ENCODE measurements at places on chromosomes 4 and X.
A peak's percentile ranks its signal among the peaks of the same experiment; 100 is the strongest.

GRCh38 chr4:150818661-150819060 lies 196.4 kb downstream of the LRBA start:
- DNase-seq = no peak

- no peak for DNase-seq
These were observed 260.0 kb downstream of the GLUD2 start for GRCh38 chrX:121307449-121307848.

DNA sequence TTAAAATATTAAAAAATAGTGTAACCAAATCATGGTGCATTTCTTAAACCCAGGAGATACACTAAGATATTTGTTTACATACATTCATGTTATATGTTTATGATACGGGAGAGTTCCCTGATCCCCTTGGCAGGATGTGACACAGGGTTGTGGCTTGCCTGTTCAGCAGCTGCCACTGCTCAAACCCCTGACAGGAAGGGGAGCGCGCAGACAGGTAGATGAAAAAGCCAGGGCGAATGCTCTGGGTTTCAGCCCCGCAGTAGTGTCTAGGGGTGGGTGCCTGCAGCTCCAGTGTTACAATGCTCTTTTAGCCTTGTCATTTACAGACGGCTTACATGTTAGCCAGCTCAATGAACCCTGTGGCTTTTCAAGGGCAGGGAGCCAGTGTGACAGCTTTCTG lies 1343.8 kb upstream of the IGFBP7 start:
- DNase-seq = no peak

DNA sequence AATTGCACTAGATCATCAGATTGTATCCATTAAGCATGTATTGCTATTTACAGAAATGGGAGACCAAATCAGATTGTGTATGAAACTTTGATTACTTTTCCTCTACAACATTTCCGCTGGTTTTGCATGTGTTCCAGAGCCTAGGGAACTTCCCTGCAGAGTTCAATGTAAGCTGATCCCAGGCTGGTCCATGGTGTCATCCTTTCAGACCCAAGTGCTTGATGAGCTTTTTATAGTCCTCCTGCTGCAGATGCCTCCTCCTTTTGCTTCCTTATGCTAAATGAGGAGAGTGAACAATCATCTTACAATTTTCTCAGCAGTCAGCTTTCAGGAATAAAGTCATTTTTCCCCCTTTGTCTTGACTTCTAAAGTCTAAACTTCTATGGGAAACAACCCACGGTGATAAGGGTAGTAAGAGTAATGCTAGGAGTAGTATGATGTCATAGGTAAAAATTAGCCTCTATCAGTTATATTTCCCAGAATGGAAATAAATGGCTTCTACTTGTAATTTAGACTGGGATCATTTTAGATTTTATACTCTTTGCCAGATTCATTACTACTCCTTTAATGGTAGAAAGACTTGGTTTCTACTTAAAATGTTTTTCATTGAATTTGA lies 55.1 kb upstream of the SLC4A4 start:
- DNase-seq = no peak

GRCh38 chrX:1336331-1336943 lies at the start of gene IL3RA:
TSS of gene IL3RA (plus strand) at chrX:1336785. CDS start at chrX:1341766, 4,981 bp downstream.
- DNase-seq = peak; percentile 22

GRCh38 chr4:83153417-83153816 lies 38.9 kb upstream of the PLAC8 start:
- DNase-seq = no peak

GRCh38 chrX:5718651-5719050 lies 510.0 kb downstream of the NLGN4X start:
- no peak for DNase-seq

DNA sequence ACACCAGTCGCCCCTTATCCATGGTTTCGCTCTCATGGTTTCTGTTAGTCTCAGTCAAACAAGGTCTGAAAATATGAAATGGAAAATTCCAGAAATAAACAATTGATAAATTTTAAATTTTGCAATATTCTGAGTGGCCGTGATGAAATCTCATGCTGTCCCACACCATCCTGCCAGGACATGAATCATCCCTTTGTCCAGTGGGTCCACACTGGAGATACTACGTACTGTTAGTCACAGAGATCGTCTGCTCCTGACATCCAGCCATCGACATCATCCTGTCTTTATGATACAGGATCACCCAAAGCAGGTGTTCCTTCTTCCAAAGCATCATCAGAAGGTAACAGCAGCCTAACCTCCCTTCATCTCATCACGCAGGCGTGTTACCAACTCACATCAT lies 76.5 kb upstream of the MSX1 start:
- no peak for DNase-seq

DNA sequence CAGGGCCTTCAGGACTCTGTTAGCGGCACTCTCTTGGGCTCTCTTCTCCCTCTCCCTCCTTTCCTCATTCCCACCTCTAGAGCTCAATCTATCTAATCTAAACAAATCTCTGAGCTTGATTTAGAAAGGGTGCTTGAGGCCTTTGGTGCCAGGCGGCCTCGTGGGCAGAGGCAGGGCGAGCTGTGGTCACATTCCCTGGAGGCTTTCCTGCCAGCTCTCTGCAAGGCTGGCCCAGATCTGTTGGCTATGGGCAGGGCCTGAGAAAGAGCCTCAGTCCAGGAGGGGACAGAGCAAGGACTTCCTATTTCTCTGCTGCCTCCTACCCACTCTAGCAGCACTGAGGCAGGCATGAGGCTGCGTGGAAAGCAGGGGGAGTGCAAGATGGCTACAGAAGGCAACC lies 38.6 kb downstream of the PJA1 start:
- no peak for DNase-seq

DNA sequence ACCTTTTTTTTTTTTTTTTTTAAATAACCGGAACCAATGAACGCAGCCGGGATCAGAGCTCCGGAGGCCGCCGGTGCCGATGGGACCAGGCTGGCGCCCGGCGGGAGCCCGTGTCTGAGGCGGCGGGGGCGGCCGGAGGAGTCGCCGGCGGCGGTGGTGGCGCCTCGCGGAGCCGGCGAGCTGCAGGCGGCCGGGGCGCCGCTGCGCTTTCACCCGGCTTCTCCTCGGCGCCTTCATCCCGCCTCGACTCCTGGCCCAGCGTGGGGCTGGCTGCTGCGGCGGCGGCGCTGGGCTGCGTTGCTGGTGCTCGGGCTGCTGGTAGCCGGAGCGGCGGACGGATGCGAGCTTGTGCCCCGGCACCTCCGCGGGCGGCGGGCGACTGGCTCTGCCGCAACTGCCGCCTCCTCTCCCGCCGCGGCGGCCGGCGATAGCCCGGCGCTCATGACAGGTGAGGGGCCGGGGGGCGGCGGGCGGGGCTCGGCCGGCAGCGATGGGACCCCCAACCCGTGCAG lies 337 bp downstream of the STIM2 start:
- DNase-seq = peak; percentile 96

DNA sequence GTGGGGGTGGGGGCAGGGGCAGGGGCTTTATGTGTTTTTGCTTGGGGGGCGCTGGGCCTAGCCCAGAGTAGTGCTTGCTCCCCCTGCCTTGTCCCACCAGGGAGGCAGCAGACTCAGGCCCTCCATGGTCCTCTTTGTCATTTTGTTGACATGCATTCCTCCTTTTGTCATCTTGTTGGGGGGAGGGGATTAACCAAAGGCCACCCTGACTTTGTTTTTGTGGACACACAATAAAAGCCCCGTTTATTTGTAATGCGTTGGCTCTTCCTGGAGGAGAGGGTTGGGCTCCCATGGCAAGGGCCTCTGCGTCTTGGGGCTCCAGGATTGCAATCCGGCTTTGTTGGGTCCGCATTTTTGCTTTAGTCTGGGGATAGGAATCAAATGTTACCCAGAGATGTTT lies 2.2 kb downstream of the EMD start:
- DNase-seq = no peak

- DNase-seq = no peak
These were observed 402.9 kb downstream of the PCDH18 start for GRCh38 chr4:137129441-137129840.

Measured in right kidney (tissue), 9 donors.